Vagina (tissue), 2 donors: ENCODE measurements at places on chromosomes 12 and 14.

DNA sequence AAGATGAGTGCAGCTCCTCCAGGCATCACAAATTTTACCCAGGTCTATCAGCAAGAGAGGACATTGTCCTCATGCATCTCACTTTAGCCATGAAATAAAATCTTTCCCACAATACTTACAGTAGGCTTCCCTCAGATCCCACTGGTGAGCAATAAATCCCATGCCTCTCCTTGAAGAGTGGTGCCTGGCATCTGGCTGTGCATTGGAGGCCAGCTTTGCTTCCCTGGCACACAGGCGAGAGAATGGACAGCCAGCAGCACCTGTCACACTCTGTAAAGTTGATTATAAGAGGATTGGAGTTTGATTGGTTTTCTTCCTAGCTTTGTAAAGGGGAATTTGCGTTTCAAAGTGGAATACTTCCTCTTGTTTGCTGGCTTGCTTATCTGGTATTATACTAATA is 1153.9 kb downstream of the AACS start:
- H3K4me3 ChIP-seq: no peak overlapping the region
- peaks cover 5% of the 10 kb centered on the region for H3K4me1 ChIP-seq
- H3K27ac ChIP-seq: no peak overlapping the region
- DNase-seq: no peak
- no peaks in the 10 kb centered on the region for H3K36me3 ChIP-seq

DNA sequence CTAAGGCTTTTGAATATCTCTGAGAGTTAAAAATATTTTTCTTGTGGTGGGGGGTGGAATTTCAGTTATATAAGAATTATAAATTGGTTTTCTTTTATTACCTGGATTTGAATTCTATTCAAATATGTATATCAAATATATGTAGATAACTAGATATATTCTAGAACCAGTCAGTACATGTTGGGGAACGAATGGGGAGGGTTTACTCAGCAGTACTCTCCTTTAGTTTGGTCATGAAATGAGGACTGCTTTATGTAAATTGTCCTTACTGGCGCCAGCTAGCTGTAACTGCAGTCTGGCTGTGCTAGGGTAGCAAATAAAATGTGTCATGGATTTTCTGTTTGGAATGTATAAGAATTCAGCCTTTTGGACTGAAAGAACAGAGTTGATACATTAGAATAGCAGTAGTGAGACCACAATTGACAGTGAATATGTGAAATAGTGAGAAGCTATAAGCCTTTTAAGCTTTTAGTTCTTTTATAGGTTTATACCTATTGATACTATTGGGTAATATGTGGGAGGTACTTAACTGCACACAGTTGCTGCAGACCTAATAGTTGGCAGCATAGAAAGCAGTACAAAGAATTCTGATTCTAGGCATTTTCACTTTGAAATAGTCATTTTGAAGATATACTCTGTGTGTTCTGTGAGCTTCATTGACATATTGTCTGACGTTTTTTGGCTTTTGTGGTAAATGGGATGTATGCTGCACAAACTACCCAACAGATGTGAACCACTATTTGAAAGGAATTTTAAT is 29.0 kb downstream of the ATF7IP start:
- no peaks in the 10 kb centered on the region for H3K27me3 ChIP-seq
- peaks cover 57% of the 10 kb centered on the region for H3K4me1 ChIP-seq
- H3K36me3 ChIP-seq: no peaks in the 10 kb centered on the region
- peak overlapping the region; percentile 40 for H3K27ac ChIP-seq

GRCh38 chr12:114685320-114685781 is 1.4 kb upstream of the TBX3 start:
- DNase-seq: no peak
- H3K36me3 ChIP-seq: no peaks in the 10 kb centered on the region
- H3K27ac ChIP-seq: peak overlapping the region; percentile 99
- H3K27me3 ChIP-seq: no peaks in the 10 kb centered on the region
- peaks cover 12% of the 10 kb centered on the region for H3K4me1 ChIP-seq
- peak overlapping the region; percentile 82 for H3K4me3 ChIP-seq

DNA sequence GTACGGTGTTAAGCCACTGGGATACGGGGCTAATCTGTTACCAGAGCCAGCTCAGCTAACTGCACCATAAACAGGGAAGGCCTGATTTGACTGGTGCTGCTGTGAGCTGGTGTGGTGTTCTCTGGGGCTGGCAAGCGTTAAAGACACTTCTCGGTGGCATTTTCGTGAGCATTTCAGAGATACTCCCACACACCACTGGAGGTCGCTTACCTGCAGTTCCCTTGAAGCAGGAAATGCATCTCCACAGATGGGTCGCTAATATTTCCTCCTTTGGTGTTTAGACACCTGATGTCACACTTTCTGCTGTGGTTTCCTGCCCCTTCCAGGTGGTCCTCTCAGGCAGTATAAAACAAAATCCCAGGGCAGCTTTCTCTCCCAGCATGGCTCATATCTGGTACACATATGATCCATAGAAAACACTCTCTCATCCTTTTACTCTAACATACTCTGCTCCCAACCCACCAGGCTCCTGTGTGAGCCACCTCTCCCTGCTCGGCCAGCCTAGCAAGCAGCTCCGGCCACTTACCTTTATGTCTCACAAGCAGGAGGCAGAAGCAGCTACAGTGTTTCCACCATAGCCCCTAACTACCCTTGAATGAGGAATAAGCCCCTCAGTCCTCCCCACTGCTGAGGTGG is 129.9 kb upstream of the GRIN2B start:
- no peaks in the 10 kb centered on the region for H3K4me1 ChIP-seq
- no peak overlapping the region for H3K4me3 ChIP-seq
- H3K27me3 ChIP-seq: no peaks in the 10 kb centered on the region
- no peak for DNase-seq
- H3K36me3 ChIP-seq: no peaks in the 10 kb centered on the region
- H3K27ac ChIP-seq: no peak overlapping the region

- H3K27ac ChIP-seq: peak within 1 kb of the TSS; percentile 94
- H3K36me3 ChIP-seq: no peaks in the 10 kb centered on the region
- no peaks in the 10 kb centered on the region for H3K27me3 ChIP-seq
These were observed at the start of gene LRFN5 for GRCh38 chr14:41606532-41607303. TSS of gene LRFN5 (plus strand) at chr14:41606876.

DNA sequence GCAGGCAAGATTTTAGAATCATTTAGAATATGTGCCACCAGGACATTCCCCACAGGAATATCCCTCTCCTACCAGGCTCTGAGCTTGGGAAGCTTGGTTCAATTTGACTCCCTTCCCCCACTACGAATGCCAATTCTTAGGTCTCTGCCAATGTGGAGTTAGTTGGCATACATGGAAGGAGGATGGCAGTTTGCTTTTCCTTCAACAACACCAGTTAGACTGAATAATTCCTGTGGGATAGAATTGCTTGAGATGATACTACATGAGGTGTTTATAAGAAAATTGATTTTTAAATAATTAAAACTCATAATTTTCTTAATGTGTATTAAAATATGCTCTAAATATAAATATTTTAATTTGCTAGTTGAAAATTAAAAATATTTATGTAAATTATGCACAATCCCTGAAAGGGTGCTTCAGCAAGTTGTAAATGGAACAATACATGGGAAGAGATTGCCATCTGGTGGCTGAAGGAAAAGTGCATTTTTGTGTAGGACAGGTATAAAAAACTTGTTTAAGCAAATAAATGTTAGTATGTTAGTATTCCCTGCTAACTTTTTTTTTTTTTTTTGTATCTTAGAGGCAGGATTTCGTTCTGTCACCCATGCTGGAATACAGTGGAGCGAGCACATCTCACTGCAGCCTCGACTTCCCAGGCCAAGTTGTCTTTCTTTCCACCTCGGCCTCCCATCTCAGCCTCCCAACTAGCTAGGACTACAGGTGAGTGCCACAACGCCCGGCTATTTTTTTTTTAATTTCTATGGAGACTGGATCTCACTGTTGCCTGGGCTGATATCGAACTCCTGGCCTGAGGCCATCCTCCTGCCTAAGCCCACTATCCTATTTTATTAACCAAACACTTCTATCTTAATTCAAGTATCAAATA is 25.8 kb upstream of the STRAP start:
- H3K27ac ChIP-seq: peak overlapping the region; percentile 42
- H3K4me3 ChIP-seq: no peak overlapping the region
- H3K4me1 ChIP-seq: no peaks in the 10 kb centered on the region
- no peaks in the 10 kb centered on the region for H3K27me3 ChIP-seq
- DNase-seq: no peak

DNA sequence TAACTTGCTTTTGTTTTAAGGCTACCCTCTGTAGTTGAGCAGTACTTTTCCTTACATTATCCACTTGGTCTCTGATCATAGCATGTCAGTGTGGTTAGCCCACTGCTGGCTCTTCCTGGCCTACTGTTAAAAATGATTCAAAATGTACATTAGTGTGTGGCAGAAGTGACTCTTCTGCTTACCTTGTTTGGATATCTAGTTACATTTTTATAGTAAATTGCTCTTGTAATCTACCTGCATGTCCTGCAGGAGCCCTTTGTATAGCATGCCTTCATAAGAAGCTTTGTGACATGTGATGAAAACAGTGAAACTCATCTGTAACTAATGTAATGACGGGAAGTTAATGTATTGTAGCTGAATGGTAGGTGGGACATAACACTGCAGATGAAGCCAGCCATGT is 8.1 kb downstream of the SPATS2 start:
- H3K36me3 ChIP-seq: no peaks in the 10 kb centered on the region
- no peak overlapping the region for H3K27ac ChIP-seq
- H3K4me3 ChIP-seq: no peak overlapping the region
- DNase-seq: no peak

DNA sequence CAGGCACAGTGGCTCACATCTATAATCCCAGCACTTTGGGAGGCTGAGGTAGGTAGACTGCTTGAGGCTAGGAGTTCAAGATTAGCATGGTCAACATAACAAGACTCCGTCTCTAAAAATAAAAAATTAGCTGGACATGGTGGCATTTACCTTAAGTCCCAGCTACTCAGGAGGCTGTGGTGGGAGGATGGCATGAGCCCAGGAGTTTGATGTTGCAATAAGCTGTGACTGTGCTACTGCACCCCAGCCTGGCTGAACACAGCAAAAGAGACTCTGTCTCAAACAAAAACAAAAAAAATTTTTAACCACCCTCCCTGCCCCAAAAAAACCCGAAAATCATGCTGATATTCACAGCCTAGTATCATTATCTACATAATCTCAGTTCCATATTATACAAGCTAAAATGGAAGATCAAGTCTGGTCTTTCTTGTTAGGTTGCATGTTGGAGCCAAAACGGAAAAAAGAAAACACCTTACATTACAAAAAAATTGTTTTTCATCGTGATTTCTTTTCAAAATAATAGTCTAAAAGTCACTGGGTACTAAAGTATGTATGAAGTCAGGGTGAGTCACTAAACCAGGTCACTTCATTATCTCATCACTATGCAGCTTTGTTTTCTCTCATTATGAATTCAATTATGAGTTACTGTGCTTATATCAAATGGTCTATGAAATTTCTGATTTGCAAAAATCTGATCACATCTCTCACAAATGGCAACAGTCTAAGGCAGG is 13.8 kb downstream of the GXYLT1 start:
- H3K36me3 ChIP-seq: no peaks in the 10 kb centered on the region
- H3K27me3 ChIP-seq: no peaks in the 10 kb centered on the region
- no peak overlapping the region for H3K27ac ChIP-seq
- no peak for DNase-seq
- H3K4me3 ChIP-seq: no peak overlapping the region
- H3K4me1 ChIP-seq: peaks cover 21% of the 10 kb centered on the region

GRCh38 chr14:30256627-30257026 is 302.3 kb upstream of the G2E3 start:
- H3K4me3 ChIP-seq: no peak overlapping the region
- no peak for DNase-seq
- H3K4me1 ChIP-seq: no peaks in the 10 kb centered on the region
- no peak overlapping the region for H3K27ac ChIP-seq
- no peaks in the 10 kb centered on the region for H3K27me3 ChIP-seq
- no peaks in the 10 kb centered on the region for H3K36me3 ChIP-seq

DNA sequence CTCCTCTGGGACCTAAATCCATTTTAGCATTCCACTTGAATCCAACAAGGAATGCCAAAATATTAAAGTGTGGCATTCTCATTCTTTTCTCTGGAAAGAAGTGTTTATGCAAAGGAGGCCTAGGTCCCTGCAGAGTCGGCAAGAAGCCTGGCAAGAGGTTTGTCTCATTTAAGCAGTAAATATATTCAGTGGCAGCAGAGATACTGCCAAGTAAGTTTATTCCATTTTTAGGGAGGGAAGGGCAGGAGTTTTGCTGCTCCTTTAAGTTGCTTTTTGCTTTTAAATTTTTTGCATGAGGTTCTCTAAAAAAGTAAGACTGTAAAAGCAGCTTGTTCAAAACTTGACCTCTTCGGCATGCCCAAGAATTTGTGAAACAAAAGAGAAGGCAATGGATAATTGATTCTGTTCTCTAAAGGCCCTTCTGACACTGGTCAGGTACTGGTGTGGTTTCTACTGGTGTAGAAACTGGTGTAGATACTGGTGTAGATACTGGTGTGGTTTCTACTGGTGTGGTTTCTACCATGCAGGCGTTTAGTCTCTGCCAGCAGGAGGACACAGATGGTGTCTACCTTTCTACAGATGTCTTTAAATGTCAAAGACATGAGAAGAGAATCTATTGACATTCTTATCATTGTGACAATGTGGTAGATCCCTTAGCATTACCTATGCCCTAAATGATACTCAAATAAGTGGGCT is 107.3 kb downstream of the SAMD4A start:
- H3K36me3 ChIP-seq: no peaks in the 10 kb centered on the region
- peaks cover 79% of the 10 kb centered on the region for H3K4me1 ChIP-seq
- H3K27ac ChIP-seq: peak overlapping the region; percentile 87
- DNase-seq: no peak
- H3K4me3 ChIP-seq: no peak overlapping the region
- no peaks in the 10 kb centered on the region for H3K27me3 ChIP-seq

DNA sequence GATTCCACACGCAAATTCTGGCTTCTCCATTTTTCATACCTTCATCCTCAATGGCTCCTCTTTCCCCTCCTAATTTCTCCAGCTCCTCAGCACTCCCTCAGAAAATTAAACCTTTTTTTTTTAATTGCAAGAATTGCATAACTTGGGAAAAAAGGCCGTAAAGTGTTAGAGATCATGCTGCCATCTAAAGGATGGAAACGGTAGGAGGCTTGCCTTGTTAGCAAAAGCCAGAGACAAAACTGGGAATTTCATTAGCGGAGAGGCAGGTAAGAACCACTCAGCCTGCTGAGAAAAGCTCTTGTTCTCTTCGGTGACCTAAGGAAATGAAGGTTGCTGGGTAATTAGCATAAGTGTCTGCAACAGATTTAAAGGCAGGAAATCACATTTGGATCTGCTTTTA is 204.3 kb downstream of the AEBP2 start:
- no peaks in the 10 kb centered on the region for H3K27me3 ChIP-seq
- DNase-seq: no peak
- H3K4me3 ChIP-seq: no peak overlapping the region
- H3K4me1 ChIP-seq: peaks cover 20% of the 10 kb centered on the region
- H3K27ac ChIP-seq: no peak overlapping the region
